ENCODE measurements at places on chromosomes 2 and 18.

GRCh38 chr2:159131267-159131913, 155.1 kb downstream of the WDSUB1 start:
- DNase-seq = no peak

DNA sequence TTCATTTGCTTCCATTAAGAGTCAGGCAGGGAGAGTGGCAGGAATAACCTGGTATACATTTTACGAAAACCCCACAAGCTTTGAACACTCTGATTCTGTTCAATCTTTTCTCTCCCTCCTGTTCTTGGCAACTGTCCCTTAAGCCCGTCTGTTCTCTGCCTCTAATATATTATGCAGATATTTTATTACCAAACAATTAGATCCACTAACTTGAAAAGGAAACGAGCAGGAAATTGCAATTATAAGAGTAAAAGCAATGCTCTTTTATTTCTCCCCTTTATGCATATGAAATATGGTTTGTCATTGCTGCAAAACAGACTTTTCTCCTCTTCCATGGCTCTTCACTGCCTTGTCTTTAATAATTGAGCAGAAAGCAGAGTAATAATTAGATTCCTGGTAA, 149.1 kb upstream of the CELF4 start:
- DNase-seq = no peak

GRCh38 chr18:56175330-56176001, 462.9 kb downstream of the TXNL1 start:
- DNase-seq = no peak

DNA sequence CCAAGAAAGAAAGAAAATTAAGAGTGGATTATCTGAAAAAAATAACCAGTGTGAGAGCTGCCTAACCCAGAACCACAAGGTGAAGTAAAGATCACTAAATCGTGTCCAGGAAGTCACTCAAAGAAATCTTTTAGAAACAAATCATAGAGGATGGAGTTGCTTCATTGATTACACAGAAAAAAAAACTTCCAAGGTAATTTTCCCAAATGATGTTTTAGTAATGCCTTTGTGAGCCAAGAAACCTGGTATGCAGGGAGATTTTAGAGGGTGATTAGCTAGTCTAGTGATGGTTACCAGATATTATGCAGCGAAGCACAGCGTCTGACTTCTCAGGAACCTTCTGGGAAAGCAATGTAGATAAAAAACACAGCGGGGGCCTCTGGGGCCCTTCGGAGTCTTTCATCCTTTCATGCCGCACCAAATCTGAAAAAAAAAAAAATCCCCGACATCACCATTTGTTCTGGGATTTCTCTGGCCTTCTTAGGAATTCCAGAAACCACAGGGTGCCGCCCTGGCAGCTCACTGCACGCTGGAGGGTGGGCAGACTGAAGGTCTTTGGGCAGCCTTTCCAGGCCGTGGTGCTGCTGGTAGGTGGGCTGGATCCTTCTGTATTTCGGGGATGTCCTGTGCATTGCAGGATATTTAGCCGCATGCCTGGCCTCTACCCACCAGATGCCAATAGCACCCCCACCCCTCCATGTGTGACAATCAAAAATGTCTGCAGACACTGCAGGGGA, 17.3 kb downstream of the ALPK2 start:
- DNase-seq = peak; percentile 45

DNA sequence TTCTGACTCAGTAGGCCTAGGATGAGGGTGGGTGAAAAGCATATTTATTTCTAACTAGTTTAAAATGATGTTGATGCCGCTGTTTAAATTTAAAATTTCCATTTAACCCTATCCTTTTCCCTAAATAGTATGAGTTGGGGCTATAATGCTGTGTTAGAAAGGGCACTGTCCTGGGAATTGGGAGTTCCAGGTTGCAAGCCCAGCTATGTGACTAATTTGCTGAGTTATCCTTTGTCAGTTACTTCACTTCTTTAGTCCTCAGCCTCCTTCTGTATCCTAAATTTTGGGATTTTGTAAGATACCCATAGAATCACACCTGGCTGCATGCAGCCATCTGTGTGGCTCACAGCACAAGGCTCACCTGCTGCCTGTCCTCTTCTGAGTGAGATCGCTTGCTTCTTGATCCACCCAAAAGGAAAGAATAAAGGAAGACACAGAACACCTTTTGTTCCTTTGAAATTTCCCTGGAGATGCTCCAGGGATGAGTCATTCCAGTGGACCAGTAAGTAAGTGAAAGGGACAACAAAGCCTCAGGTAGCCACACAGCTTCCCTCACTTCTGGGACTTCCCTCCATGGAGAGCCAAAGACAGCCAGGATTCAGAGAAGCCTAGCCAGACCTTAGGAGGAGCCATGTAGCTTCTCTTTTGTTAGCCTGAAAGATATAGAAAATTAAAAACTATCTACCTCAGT, 97.2 kb downstream of the DTNA start:
- DNase-seq = no peak

DNA sequence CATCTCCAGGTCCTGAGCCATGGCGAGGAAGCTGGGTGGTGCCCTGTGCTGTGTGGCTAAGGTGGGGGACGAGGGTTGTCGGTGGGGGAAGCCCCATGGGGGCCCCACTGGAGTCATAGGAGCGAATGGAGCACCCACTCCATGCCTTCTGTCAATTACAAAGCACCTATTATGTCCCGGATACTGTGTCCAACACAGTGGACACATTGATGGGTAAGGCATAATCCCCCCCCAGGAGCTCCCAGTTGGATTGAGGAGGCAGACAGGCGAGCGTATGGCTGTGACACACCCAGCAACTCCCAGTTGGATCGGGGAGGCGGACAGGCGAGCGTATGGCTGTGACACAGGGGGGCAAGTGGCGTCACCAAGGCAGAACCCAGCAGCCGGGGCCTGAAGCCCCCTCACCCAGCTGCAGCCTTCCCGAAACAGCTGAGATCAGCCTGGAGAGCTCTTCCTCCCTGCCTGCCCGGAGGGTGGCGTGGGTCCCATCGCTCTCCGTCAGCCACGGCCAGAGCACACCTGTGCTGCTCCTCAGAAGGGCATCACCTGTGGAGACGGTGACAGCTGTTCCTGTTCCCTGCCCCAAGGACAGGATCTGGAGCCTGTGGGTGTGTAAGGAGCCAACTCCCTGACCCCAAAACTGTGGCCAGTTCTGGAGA, 69.6 kb downstream of the HPCAL1 start:
- DNase-seq = no peak

DNA sequence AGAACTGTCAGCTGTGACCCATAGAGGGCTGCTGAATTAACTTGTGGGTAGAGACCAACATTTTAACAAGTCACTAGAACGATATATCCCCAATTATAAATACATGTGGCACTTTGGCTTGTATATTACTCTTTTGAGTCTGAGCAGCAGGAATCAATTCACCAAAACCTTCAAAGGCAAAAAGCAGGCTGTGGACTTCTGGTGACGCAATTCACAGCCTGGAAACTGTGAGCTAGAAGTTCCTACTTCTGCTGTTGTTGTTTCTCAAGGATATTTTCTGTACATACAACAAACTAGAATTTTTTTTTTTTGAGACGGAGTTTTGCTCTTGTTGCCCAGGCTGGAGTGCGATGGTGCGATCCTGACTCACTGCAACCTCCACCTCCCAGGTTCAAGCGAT, 37.3 kb downstream of the PTCD3 start:
- no peak for DNase-seq

- DNase-seq = no peak
These were observed 123.5 kb downstream of the GLI2 start for GRCh38 chr2:120859128-120859527.

DNA sequence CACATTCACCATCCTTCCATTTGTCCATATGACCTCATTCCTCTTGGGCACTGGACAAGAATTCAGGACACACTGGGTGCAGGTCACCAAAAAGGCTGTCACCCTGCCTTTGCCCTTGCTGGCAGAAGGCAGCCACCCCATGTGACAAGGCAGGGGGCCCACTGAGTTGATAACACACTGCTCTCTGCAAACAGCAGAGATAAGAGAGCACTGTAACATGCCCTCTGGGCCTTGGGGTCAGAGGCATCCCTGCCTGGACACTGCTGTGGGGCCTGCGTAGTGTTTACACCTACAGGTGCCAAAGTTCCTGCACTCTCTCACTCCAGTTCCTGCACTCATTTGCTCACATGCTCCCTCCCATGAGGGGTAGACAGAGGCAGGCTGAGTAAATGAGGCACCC, 344.7 kb upstream of the TCF4 start:
- DNase-seq = no peak

DNA sequence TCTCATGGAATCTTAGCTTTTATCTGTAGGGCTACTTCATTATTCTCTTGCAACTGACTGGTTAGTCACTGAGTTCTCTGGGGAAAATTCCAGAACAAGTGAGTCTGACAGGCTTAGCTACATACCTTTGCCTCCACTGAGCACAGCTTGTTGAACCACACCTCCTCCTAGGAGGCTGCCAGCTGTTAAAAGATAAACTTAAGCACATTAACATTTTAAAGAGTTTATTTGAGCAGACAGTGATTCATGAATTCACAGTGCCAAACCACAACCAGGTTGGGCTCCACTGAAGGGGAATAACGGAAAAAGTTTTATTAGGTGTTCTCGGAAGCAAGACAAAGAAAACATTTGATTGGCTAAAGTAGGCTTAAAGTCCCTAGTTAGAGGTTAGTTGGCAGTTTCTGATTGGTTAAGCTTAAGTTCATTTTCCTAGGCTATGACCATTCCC, 12.5 kb upstream of the SLC38A11 start:
- DNase-seq = peak; percentile 86

Data from astrocyte of the cerebellum (primary cell).